Left ventricle myocardium superior (tissue), 1 donor: ENCODE measurements at places on chromosomes 5 and 9.

DNA sequence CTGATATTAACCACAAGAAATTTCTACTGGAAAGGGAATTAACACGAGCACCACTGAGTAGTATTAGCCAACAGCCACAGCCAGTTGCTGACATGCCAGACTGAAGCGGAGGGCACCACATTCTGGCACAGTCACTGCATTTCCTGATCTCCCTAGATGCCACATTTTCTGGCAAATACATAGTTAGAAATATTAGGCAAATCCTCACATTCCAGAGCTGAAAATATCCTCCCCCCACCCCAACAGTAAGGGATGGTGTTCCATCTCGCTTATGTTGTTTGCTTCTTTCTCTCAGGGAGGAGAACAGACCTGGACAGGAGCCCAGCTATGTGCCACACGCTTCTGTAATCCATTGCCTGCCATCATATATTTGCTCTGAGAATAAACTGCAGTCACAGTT is 32.8 kb upstream of the MCTP1 start:
- DNase-seq: no peak

GRCh38 chr9:85416715-85417114 is 325.0 kb downstream of the AGTPBP1 start:
- no peak for DNase-seq

- no peak for DNase-seq
Observed at GRCh38 chr5:141605523-141606277, 13.1 kb downstream of the DIAPH1 start.

- DNase-seq: no peak
Observed at GRCh38 chr5:147084702-147085101, 150.1 kb upstream of the STK32A start.

DNA sequence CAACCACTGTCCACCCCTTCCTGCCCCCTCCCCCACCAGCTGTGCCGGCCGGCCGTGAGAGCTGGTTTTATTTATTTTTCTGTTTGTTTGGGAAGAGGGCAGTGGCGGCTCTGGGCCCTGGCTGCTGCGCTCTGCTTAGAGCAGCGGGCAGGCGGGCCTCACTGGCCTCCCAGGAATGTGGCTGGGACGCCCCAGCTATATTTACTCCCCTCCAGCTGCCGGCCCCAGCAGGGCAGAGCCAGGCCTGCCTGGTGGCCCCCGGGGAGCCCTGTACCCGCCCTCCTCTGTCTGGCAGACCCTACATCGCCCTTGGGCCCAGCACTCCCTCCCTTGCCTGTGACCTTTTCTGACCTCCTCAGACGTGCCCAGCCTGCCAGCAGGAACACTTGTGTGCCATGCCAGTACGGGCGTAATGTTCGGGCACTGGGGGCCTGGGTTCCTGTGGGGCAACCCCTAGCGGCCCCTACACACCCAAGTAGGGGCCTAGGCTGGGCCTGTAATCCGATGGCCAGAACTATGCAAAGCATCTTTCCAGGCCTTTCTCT is 7.7 kb downstream of the CXXC5 start:
- peak; percentile 87 for DNase-seq

DNA sequence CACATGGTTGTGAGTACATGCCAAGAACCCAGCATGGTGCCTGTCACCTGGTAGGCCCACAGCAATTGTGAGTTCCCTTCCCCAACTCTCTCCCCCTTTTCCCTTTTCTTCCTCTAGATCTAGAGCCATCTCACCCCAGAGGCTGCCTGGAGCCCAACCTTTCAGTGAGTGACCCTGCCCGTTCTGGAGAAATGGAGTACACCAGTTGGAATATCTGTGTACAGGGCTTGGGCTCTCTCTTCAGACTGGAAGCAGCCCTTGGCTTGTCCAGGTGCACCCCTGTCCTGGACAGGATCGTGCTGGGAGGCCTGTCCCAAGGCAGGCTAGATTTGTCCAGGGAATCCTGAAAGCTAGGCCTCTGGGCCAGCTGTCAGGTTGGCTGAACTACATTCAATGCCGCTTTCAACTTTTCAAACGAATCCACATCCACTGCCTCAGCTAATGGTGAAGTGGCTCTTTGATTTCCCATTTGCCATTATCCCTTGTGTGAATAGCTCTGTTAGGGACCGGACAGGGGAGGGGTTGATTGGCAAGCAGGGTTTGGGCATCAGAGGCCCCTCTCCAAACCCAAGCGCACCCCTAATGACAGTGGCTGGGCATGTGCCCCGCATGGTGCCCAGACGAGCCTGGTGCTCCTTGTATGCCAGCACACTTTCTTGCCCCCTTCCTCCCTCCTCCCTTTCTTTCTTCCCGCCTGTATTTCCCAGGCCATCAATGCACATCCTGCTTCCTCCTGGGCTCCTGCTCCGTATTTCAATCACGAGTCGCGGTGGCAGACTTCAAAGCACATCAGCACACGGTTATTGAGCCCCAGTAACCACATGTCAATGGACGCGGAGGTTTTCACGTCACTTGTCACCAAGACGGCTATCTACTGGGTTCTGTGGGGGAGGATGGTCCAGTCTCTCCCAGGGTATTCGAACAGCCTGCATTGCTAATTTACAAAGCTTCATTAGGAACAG is 211.2 kb downstream of the DAB2IP start:
- DNase-seq: no peak
